ENCODE measurements at places on chromosomes 5 and 9. TPM values are rescaled to one million over a fixed set of nuclear protein-coding genes. Genes with fewer than 3 reads are reported as not detected.

GAS1 gene
- 0.21 TPM for total RNA-seq

LHX2 gene
- not detected for total RNA-seq

SLC36A3 gene
- total RNA-seq, result not detected

PLPP7 gene
- total RNA-seq, result not detected

OR1J2 gene
- total RNA-seq, result not detected

SPATA9 gene
- not detected for total RNA-seq

OLFML2A gene
- not detected for total RNA-seq

PPP2R2B gene
- 0.03 TPM for total RNA-seq

GMCL2 gene
- total RNA-seq, result not detected

SLC34A3 gene
- total RNA-seq, result not detected

RHOBTB3 gene
- total RNA-seq, result 69.3 TPM

GLRA1 gene
- not detected for total RNA-seq

ZBED3 gene
- 2.6 TPM for total RNA-seq

DOCK2 gene
- total RNA-seq, result not detected

PAXX gene
- total RNA-seq, result 179 TPM

AIF1L gene
- 0.69 TPM for total RNA-seq

WNT8A gene
- total RNA-seq, result not detected

HAND1 gene
- not detected for total RNA-seq

PCDHB12 gene
- total RNA-seq, result 0.18 TPM

NDST1 gene
- 11.0 TPM for total RNA-seq

ARHGEF28 gene
- total RNA-seq, result 20.1 TPM

PDE6A gene
- not detected for total RNA-seq

SLC6A7 gene
- 0.76 TPM for total RNA-seq

ZNF169 gene
- 7.6 TPM for total RNA-seq

PCDHB9 gene
- 0.25 TPM for total RNA-seq

SPATA31D4 gene
- not detected for total RNA-seq

BSPRY gene
- total RNA-seq, result 31.5 TPM

PCDHGC4 gene
- total RNA-seq, result not detected

ITGA2 gene
- total RNA-seq, result 11.6 TPM

AOPEP gene
- 19.9 TPM for total RNA-seq

HSPB3 gene
- total RNA-seq, result not detected

TAL2 gene
- total RNA-seq, result not detected

CDH6 gene
- total RNA-seq, result not detected

CENPP gene
- 2.6 TPM for total RNA-seq

ERCC8 gene
- 12.4 TPM for total RNA-seq

JAKMIP2 gene
- total RNA-seq, result 0.03 TPM

PCDHGB5 gene
- not detected for total RNA-seq

MEIKIN gene
- total RNA-seq, result not detected

IRX2 gene
- total RNA-seq, result 23.1 TPM

FGF1 gene
- not detected for total RNA-seq

GRXCR2 gene
- total RNA-seq, result not detected

PLAC8L1 gene
- not detected for total RNA-seq

ANP32B gene
- total RNA-seq, result 22.7 TPM

PPP1R26 gene
- 41.0 TPM for total RNA-seq

ECM2 gene
- not detected for total RNA-seq

UQCRQ gene
- total RNA-seq, result 227 TPM

SLC1A1 gene
- 40.7 TPM for total RNA-seq

SARDH gene
- 2.7 TPM for total RNA-seq

ATP10B gene
- 7.4 TPM for total RNA-seq

IL3 gene
- not detected for total RNA-seq

ARHGEF39 gene
- 16.2 TPM for total RNA-seq

GCNT4 gene
- not detected for total RNA-seq

AP3S1 gene
- 22.8 TPM for total RNA-seq

FCN2 gene
- not detected for total RNA-seq

IL31RA gene
- total RNA-seq, result not detected

PIP5K1B gene
- total RNA-seq, result 1.2 TPM

POU5F2 gene
- total RNA-seq, result 0.13 TPM

EQTN gene
- total RNA-seq, result 0.18 TPM

FAT2 gene
- not detected for total RNA-seq
